Activated naive CD8-positive, alpha-beta T cell treated with anti-CD3 and anti-CD28 coated beads, Interleukin-2, amount 50 U/mL, for 24 hours (primary cell): ENCODE measurements at places on chromosomes 1 and 21.

GRCh38 chr21:32909393-32909792 is 116.3 kb upstream of the OLIG2 start:
- DNase-seq, result no peak

GRCh38 chr1:88188038-88188437 is 496.0 kb upstream of the PKN2 start:
- no peak for DNase-seq

- no peak for DNase-seq
These were observed 13.7 kb downstream of the PPP1R12B start for GRCh38 chr1:202362212-202362611.

GRCh38 chr1:8456991-8457390 is 139.1 kb downstream of the SLC45A1 start:
- DNase-seq, result no peak

DNA sequence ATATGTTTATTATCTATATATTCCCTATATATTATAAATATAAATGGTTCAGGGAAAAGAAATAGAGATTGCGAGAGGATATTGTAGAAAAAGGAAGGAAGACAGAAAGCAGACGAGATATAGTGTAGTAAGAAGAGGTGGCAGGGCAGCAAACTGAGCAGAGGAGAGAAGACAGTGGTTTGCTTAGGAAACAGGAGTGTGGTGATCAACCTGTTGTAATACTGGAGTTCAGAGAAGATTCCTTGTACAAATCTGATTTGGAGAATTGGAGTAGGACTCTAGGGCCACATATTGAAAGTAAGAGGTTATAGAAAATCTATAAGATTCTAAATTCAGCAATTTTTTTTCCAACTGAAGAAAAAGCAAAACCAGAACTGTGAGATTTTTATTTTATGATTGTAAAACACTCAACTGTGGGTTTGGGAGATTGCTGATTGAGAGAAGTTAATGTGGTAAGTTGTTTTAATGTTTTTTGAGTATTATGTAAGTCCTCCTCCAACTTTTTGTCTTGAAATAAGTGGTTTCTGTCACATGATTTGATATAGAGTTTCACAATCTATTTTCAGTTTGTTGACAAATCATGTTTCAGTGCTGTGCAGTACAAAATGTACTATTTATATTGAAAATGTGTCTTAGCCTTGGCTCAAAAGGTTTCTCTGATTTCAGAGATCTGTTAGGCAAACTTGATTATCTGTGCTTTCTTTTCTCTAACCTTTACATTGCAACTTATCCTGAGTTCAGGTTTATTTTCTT is 9.6 kb upstream of the AMY2B start:
- no peak for DNase-seq

DNA sequence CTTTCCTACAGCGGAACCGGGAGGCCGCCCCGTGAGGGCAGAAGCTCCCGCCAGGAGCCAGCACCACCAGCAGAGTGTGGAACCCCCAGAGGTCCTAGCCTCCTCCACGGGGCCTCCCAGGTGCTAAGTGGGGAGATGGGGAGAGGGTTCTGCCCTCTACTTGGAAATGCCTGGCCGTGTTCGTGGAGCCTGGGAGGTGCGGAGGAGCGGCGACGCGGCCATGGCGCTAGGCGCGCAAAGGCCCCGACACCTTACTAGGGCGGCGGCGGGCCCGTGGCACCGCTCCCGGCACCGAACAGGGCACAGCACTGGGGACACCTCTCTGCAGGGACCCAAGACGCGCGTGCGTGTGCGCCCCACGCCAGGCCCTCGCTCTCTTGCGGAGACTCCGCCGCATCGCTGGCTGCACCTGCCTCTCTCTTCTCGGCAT is 1.3 kb upstream of the CACNA1E start:
- no peak for DNase-seq

DNA sequence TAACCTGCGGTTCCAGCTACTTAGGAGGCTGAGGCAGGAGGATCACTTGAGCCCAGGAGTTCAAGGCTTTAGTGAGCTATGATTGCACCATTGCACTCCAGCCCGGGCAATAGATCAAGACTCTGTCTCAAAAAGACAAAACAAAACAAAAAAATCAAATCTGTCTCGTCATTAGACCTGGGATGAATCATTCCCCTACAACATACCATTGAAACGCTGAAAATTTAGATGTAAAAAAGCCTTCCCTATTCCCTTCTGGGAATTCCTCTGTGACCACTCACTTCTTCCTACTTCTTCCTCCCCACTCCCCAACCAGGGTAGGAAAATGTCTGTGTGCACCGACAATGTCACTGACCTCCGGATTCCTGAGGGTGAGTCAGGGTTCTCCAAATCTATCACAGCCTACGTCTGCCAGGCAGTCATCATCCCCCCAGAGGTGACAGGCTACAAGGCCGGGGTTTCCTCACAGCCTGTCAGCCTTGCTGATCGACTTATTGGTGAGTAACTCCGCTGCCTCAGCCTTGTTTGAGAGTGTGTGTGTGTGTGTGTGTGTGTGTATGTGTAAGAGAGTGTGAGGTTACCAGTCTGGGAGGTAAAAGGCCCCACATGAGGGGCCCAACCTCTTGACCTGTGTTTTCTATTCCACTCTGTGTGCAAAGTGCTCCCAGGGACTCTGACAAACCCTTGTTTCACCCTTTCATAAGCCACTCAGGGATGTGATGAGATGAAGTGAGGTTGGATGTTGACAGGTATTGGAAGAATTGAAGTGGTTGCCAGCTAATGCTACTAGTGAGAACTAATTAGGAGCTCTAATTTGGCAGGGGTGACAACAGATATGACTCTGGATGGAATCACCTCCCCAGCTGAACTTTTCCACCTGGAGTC is 16.3 kb upstream of the SARS1 start:
- no peak for DNase-seq

GRCh38 chr1:73359001-73359400 is 839.0 kb downstream of the LRRIQ3 start:
- no peak for DNase-seq

GRCh38 chr21:26409735-26410134 is 163.4 kb downstream of the CYYR1 start:
- DNase-seq, result no peak

DNA sequence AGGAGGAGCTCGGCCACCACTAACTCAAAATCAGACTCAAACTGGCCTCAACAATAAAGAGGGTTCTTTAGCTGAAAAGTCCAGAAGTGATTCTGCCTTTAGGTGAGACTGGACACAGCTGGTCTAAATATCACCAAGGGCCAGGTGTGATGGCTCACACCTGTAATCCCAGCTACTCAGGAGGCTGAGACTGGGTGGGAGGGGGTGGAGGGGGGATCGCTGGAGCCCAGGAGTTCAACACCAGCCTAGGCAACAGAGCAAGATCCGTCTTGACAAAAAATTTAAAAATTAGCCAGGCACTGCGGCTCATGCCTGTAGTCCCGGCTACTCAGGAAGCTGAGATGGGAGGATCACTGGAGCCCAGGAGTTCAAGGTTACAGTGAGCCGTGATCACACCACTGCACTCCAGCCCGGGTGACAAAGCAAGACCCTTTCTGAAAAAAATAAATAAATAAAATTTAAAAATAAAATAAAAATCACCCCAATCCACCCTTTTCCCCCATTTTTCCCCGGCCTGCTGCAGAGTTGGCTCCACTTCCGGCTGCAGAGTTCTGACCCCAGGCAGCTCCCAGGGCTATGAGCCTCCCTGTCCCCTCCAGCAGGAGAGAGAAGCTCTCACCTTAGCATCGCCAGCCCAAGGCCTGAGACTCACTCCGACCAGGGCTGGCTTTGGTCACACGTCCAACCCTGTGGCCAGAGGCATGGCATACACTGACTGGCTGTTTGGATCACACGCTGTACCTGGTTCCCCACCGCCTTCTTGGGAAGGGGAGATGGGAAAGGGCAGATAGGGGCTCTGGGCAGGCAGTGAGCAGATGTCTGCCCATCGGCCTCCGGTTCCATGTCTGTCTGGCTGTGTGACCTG is 87.3 kb upstream of the IFFO2 start:
- no peak for DNase-seq

DNA sequence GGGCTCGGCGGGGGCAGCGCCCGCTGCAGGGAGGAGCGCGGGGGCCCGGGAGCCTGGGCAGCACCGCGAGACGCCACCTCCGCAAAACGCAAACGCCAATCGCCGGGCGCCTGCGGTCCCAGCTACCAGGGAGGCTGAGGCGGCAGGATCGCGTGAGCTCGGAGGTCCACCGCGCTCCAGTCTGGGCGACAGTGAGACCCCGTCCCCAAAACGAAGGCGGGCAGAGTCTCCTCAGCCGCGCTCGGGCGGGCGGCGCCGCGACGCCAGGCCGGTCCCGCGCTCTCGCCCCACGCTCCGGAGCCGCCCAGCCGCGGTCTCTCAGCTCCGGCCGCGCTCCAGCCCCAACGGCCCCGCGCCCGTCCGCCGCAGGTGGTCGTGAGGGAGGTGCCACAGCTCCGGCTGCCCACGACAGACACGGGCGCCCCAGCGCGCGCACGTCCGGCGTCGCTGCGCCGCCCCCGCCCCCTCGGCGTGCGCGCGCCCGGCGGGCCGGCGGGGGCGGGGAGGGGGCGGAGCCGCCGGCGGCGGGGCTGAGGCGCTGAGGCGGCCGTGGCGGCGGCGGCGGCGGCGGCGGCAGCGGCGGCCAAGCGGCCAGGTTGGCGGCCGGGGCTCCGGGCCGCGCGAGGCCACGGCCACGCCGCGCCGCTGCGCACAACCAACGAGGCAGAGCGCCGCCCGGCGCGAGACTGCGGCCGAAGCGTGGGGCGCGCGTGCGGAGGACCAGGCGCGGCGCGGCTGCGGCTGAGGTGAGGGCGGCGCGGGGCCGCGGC is at the start of gene ADARB1:
ADARB1 (plus strand) TSS at position 533 of the 770 bp plus-strand sequence. CDS start 97,077 bp downstream, outside the sequence.
- peak; percentile 66 for DNase-seq

- DNase-seq, result no peak
These were observed 518.9 kb downstream of the USP25 start for GRCh38 chr21:16248705-16249104.

DNA sequence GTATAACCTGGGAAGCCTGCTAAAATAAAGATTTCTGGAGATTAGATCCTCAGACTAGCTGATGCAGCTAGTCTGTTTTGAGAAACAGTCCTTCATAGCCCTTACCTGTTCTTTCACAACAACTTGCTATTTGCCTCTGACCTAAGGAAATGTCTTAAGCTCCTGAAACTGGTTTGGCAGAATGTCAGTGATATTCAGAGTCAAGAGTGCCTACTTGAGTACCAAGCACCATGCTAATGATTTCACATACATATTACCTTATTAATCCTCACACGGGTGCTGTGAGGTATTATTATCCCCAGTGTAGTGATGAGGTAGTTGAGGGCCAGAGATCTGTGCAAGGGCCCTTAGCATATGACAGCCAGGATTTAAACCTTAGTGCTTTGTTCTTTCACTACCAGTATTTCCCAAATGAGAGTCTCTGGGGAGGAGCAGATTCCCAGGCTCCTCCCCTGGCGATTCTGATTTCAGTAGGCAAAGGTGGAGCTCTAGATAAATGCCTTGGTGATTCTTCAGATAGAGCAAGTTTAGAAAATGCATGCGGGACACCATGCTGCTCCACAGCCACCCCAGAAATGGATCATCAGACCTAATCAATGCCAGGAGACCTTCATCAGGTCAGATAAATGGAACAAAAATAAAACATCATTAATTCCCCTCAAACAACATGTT is 47.4 kb upstream of the WNT2B start:
- DNase-seq, result no peak

DNA sequence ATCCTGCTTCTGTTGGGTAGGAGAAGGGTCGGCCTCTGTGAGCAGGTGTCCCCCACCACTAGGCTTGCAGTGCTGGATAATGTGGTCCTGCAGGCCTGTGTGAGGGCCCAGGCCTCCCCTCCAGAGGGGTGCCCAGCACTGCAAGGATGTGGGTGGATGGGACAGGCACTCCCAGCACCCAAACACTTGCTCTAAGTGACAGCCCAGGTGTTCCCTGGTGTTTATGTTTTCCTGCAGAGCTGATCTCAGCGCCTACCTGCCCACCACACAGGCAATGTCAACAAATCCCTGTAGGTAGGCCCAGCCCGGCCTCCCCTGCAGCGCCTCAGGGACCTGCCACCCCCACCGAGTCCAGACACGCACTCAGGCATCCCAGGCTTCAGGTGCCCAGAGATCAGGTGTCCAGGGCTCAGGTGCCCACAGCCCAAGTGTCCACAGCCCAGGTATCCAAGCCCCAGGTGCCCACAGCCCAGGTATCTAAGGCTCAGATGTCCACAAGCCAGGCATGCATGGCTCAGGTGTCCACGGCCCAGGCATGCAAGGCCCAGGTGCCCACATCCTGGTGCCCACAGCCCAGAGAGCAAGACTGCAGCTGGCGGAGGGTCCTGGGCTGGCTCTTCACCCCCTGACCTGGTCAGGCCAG is 59.2 kb downstream of the WNT9A start:
- peak; percentile 2 for DNase-seq

DNA sequence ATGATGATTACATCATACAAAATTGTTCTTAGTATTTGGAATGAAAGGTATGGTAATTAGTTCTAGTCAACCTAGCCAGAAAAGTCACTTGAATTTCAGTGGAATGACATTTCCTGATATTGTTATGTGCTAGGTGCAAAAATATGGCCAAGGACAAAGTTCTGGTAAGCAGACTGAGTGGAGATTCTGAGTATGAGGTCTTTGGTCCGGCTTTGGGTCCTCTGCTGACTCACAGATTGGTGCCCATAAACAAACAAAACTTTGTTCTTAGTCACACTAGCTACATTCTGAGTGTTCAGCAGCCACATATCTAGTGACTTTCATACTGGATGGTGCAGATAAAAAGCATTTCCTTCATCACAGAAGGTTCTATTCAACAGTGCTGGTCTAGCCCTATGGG is 206.1 kb downstream of the ZNF648 start:
- no peak for DNase-seq

DNA sequence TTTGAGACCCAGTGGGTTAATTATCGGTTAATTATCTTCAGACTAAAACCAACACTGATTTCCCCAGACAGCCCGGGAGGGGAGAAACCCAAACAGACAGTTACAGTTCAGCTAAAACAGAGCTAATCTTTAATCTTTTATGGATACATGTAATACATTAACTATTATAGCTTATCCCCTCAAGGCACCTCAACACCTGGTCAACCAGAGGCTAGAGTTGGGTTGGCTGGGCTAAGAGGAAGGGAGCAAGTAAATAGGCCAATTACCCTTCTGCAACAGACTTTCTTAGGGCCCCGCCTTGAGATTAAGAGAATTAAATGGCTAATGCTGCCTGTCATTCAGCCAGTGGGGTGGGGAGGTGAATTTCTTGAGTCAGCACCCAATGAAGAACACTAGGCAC is 6.6 kb upstream of the MED18 start:
- DNase-seq, result no peak

DNA sequence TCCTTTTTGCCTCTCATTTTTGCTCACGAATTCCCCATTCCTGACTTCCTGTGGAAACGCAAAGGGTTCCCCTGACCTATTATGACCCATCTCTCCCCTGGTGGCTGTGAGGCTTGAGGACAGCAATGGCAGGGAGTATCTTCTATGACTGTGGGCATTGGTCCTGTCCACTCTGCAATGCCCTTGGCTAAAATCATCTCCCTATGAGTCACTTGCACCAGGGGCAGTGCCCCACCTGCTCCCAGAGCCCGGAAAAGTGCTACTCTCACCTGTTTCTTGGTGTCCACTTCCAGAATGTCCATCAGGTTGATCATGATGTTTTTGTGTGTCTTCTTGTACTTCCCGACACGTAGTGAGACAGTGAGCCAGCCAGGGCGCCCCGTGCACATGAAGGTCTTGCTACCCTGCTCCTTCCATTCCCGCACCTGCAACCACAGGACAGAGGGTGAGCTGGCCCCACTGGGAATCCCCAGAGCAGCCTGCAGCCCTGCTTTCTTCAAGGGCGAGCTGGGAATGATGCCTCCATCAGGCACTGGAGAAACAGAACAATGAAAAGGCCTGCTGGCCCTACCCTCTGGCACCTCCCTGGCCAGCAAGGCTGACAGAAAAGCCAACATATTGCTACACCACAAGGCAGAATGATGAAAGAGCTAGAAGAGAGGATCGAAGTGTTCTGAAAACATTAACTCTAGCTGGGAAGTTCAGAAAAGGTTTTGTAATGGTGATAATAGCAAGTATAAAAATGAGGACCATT is 3.5 kb downstream of the DHCR24 start:
- DNase-seq, result no peak
